Mesenchymal stem cell (in vitro differentiated cells and primary cell): ENCODE measurements at places on chromosomes 3 and 15.
A peak's percentile ranks its signal among the peaks of the same experiment; 100 is the strongest.

DNA sequence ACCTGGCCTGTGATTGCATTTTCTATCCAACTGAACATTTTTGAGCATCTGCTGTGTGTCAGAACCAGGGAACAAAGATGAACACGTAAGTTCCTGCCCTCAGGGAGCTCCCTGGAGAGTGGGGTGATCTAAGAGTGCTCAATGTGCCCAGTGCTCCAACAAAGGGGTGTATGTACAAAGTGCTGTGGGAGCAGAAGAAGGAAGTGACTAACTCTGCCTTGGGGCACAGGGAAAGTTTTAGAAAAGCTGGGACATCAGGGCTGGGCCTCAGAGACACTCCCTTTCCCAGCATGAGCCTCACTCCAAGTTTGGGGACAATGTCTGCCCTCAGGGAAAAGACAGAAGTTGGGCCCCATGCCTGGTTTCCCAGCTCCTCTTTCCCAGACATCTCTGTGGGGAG, 27.6 kb upstream of the BNC1 start:
- DNase-seq, result no peak
- H3K4me3 ChIP-seq, result no peak overlapping the region
- peaks cover 2% of the 10 kb centered on the region for H3K4me1 ChIP-seq
- no peaks in the 10 kb centered on the region for H3K27me3 ChIP-seq
- H3K27ac ChIP-seq, result no peak overlapping the region

DNA sequence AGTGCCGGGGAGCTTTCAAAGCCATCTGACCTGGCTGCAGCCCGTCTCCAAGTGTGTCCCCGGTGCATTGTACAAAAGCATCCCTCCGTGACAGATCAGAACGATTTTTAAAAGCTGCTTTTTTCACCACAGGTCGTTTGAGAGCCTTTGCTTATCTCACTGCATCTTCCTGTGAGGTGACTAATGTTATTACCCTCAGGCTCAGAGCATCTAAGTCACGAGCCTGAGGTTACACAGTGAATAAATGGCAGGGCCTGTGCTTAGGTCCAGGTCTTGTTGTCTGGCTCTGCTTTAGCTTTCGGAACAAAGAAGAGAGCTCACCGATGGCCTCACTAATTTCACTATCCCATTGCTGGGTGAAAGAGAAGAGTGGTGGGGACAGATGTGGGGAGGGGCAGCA, 83.3 kb downstream of the SEC22A start:
- no peak overlapping the region for H3K4me3 ChIP-seq
- no peaks in the 10 kb centered on the region for H3K4me1 ChIP-seq
- peaks cover 4% of the 10 kb centered on the region for H3K27me3 ChIP-seq
- no peak overlapping the region for H3K27ac ChIP-seq
- DNase-seq, result no peak

DNA sequence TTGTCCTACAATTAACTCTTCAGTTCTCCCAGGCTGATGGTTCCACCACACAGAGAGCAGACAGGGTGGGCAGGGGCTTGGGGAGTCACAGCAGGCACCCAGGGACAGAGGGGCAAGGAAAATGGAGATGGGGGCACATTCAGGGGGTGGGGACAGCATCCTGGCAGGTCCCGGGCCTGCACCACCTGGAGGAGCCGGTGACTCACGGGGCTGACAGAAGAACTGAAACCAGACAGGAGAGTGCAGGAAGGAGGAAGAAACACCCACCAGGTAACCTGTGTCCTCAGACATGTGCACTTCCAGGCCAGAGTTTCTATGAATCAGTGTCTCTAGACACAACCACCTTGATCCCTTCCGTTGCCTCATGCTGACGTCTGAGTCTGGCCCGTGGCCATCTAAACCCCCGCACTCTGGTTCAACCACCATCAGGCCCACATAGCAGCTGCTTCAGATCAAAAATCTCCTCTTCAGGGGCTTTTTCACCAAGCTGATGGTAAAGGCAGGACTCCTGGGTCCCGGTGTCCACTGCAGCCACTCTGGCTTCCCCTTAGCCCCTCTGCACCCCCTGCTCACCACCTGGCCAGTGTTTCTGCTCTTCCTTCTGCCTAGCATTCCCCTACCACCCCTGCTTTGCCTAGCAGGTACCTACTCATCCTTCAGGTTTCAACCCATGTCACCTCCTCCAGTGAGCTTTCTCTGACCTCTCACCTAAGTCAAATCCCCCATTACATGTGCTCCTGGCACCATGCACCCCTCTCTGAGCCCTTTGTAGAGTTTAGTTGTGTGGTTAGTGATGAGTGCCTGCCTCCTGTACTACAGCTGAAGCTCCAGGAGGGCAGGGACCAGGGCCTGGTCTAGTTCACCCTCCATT, 16.5 kb upstream of the CYP11A1 start:
- H3K27me3 ChIP-seq, result no peaks in the 10 kb centered on the region
- peaks cover 56% of the 10 kb centered on the region for H3K4me1 ChIP-seq
- no peak overlapping the region for H3K27ac ChIP-seq
- DNase-seq, result no peak

DNA sequence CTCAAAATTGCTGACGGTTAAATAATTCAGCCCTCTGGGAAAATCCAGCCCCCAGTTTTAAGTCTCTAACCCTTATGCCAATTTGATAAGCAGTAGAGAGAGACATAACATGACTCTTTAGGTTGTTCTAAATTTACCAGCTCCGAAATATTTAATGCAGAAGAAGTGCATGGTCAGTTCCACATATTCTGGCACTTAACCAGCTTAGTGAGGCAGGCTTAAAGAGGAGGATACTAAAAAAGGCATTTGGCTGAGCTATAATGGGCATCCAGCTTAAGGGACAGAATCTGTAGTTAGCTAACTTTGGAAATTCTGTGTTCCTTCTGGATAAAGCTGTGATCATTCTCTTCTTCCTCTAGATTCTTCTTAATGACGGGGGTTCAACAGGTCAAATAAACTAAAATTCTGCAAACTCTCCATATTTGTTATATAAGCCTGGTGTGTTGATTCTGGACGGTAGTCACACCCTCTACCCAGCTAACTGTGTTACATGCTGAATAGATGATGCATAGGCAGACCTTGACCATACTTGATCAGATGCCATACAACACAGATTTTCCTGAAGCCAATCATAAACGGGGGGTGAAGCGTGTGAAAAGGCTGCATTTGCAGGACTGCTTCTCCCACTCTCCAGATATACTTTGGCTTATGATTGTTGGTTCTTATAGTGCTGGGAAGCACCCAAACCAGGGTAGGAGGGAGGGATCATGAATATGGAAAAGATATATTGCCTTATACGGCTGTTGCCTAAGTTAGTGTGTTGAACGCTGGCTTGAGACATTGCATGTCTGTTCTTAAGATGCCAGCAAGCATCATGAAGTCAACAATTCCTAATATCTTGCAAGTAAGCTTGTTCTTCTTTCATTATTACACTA, 118.4 kb downstream of the FGF12 start:
- no peak overlapping the region for H3K27ac ChIP-seq
- no peaks in the 10 kb centered on the region for H3K36me3 ChIP-seq
- H3K4me3 ChIP-seq, result no peak overlapping the region
- H3K27me3 ChIP-seq, result no peaks in the 10 kb centered on the region
- H3K4me1 ChIP-seq, result no peaks in the 10 kb centered on the region

GRCh38 chr3:52053307-52054304, 2.8 kb downstream of the DUSP7 start:
- DNase-seq, result peak; percentile 52
- no peaks in the 10 kb centered on the region for H3K27me3 ChIP-seq
- peaks cover 46% of the 10 kb centered on the region for H3K36me3 ChIP-seq
- peak overlapping the region; percentile 94 for H3K4me3 ChIP-seq
- peak overlapping the region; percentile 63 for H3K27ac ChIP-seq

DNA sequence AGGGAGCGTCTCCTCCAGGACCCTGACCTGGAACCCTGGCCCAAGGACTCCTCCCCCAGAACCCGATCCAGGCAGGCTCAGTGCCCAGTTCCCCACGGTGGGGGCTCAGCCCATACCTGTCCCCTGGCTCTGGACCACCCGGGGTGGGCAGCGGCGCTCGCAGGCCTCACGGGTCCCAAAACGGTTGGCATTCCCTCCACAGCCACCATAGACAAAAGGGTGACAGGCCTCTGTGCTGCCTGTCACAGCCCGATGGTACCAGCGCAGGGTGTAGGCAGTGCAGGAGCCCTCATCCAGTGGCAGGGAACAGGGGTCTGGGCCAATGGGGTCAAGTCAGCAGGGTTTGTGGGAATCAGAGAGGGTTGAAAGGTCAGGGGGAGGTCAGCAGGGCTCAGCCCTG, 1.1 kb upstream of the UCN2 start:
- H3K27ac ChIP-seq, result peak overlapping the region; percentile 92
- no peak for DNase-seq
- H3K4me3 ChIP-seq, result no peak overlapping the region
- peaks cover 77% of the 10 kb centered on the region for H3K4me1 ChIP-seq

DNA sequence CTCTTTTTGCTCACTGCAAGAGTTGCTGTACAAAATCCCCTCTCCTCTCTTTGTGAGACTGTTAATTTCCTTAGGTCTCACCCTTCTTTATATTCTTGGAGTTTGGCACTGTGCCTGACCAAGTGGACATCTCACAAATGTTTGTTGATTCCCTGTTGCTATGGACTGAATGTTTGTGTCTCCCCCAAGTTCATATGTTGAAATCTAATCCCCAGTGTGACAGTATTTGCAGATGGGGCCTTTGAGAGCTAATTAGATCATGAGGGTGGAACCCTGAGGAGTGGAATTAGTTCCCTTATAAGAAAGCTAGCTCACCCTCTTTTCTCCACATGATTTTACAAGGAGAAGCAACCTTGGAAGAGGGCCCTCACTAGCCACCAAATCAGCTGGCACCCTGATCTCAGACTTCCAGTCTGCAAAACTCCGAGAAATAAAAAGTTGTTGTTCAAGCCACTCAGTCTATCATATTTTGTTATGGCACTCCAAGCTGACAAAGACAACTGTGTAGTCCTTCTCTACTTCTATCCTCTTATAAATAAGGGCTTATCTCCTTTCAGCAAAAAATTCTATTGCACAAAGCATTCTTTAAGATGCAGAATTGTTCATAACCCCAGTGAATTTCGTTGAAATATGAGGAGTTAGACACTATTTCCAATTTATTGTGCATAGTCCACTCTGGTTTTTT, 65.5 kb upstream of the NPHP3 start:
- peaks cover 9% of the 10 kb centered on the region for H3K27me3 ChIP-seq
- no peak overlapping the region for H3K27ac ChIP-seq
- H3K36me3 ChIP-seq, result no peaks in the 10 kb centered on the region

DNA sequence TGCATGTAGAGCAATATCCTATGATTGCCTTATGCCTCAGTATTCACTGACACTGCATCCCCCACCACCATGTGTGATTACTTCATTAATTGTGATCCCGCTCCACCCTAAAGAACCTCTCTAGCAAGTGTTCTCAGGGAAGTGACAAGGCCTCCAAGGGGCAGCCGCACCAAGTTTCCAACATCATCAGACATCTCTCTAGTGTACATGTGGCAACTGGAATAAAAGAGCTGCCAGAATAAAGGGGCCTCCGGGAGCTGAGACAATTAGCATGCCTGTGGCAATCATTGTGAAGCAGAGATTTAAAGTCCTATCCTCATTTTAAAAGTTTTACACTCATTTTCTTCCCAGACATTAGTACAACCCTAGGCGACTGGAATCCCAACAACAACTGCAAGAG, 902.1 kb upstream of the SEMA6D start:
- no peaks in the 10 kb centered on the region for H3K36me3 ChIP-seq
- no peak overlapping the region for H3K27ac ChIP-seq
- no peaks in the 10 kb centered on the region for H3K4me1 ChIP-seq
- no peak overlapping the region for H3K4me3 ChIP-seq
